ENCODE measurements at places on chromosomes 16 and 17. TPM values are rescaled to one million over a fixed set of nuclear protein-coding genes. Genes with fewer than 3 reads are reported as not detected.

DNA sequence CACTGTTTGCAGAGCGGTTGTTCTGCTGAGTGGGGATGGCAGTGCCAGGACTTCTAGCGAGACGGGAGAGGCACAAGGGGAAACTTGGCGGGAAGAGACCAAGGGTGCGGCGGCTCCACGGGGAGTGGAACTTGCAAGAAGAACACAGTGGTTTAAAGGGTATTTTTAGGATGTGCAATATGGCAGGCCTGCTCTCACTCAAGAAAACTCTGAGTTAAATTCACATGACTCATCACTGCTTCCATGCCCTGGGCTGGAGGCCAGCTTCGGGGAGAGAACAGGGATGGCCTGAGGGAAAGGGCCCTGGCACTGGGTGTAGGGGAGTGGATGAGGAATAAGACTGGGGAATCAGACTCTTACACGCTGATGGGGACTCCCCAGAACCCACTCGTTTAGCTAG, 13.3 kb upstream of the CD300LD start:
- no peak for DNase-seq

DNA sequence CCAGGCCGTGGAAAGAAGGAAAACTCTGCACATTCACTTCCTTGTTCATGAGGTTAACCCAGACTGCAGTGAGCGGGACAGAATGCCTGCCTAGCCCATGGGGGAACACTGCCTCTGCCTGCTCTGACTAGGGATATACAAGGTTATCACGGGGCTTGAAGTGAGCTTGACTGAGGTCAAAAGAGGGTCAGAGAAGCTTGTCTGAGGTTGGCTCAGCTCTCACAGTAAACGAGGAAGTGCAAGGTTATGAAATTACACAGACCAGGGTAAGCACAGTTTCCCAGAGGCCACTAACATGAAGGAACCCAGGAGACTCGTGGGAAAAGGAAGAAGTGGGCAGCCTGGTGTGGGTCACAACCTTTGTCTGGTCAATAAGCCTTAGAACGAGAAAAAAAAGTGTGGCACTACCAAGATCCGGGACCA, 28.7 kb downstream of the HIC1 start:
- no peak for DNase-seq

STRADA gene
- 41.7 TPM for total RNA-seq

BAHCC1 gene
- 10.1 TPM for total RNA-seq

TXNL4B gene
- 16.2 TPM for total RNA-seq

All from urinary bladder (tissue), 4 donors.